ENCODE measurements at places on chromosomes 2 and 18. TPM values are rescaled to one million over a fixed set of nuclear protein-coding genes. Genes with fewer than 3 reads are reported as not detected.

DNA sequence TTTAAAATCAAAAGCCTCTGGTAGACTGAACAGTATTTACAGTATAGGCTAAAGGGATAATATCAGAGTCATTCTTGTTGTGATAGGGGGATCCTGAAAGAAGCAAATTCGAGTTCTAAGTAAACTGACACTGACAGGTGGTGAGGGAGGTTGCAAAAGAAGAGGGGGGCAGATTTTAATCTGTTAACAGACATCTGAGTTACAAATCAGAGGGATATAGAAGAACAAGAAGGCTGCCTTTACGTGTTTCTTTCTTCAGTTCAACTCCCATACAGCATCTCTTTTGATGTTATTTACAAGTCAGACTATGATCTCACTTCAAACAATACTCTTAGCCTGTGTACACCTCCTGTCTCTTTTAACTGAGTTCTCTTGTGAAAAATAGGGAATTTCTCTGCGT lies 16.3 kb upstream of the ITGA4 start:
- no peak for DNase-seq

DNA sequence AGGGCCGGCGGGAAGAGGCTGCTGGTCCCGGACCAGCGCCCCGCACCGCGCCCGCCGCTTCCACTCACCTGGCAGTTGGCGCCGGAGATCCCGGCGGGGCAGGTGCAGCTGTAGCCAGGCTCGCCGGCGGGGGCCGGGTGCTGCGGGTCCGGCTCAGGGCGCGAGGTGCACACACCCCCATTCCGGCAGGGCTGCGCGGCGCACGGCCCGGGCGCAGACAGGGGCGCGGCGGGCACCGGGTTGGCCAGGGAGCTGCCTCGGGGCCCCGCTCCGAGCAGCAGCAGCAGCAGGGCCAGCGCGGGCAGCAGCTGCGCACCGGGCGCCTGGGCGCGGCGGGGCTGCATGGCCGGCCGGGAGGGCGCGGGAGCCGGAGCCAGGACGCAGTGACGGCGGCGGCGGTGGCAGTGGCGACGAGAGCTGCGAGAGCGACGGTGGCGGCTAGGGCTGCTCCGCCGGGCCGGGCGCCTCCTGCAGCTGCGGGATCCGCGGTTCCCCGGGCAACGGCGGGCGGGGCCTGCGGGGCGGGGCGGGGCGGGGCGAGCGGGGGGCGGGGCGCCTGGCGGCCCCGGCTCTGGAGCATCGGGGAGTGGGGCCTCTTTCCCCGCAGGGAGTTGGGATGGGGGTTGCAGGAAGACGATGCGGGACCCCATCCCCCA lies at the start of gene DNER:
Gene DNER, minus strand, starts transcription at position 476 of the 656 bp plus-strand sequence. Its CDS starts 132 bp downstream, at position 344.
- DNase-seq = peak; percentile 11

- no peak for DNase-seq
Observed at GRCh38 chr2:187857826-187858225, 303.6 kb upstream of the TFPI start.

- DNase-seq = no peak
Observed at GRCh38 chr2:120224735-120225548, 1.7 kb upstream of the TMEM185B start.

- peak; percentile 54 for DNase-seq
Observed at GRCh38 chr2:217316743-217317142, 456.9 kb upstream of the TNP1 start.

DNA sequence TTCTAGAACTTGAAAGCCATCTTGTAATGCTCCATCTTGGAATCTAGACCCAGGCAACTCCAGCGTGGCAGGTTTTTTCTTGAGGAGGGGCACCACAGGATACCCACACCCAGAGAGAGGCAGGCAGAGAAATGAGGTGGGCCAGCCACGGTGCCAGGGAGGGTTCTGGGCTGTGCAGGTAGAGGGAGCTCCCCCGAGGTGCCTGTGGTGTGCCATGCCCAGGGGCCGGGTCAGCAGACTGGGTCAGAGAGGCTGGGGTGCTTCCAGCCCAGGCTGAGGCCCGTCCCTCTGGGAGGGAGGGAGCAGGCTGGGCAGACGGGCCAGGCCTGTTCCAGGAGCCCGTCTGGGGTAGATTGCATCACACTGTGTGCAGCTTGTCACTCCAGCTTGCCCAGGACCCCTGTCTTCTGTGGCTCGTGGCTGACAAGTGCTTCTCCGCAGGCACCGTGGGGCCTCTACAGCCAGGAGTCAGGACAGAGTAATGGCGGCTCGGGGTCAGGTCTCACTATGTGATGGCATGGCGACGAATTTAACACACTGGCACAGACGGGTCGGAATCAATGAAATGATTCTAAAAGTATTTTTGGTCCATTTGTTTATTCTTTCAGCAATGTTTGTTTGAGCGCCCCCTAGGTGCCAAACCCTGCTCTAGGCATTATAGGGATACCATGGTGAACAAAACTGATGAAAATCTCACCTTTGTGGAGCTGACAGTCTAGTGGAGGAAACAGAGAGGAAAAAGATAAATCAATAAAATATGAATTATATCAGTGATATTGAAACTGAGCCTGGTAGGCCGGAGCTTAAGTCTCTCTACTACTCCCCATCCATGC lies 144.0 kb downstream of the ACOXL start:
- no peak for DNase-seq

DNA sequence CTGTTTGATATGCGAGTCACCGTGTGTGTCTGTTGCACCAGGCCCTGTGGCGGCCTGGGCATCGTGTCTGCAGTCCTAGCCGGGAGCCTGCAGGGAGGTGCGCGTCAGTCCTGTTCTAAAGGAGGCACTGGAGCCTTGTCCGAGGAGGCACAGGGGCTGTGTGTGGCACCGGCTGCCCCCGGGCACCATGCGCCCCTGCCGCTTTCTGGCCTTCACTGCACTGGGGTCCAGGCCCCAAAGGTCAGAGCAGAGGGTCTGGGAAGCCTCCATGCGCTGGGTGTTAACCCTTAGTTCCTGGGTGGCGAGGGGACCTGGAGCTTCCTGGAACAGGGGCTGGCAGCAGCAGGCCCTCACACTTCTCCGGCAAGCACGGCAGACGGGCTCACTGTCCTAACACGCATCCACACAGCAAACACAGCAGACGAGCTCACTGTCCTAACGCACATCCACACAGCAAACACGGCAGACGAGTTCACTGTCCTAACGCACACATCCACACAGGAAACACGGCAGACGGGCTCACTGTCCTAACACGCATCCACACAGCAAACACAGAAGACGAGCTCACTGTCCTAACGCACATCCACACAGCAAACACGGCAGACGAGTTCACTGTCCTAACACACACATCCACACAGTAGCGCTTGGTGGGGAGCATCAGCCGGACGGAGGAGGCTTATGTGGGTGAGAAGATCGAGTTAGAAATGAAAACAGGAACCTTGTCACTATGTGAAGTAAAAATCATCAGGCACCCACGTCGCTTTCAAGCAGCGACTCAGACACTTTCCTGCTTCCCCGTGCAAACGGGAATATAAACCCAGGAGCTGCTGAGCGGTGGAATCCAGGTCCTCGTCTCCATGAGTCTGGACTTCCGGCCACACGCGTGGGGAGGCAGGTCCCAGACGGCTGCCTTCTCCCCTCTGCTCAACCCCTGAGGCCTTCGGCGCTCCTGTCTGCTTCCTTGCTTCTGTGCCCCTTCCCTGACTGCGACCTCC lies 65.3 kb downstream of the TPO start:
- no peak for DNase-seq

DNA sequence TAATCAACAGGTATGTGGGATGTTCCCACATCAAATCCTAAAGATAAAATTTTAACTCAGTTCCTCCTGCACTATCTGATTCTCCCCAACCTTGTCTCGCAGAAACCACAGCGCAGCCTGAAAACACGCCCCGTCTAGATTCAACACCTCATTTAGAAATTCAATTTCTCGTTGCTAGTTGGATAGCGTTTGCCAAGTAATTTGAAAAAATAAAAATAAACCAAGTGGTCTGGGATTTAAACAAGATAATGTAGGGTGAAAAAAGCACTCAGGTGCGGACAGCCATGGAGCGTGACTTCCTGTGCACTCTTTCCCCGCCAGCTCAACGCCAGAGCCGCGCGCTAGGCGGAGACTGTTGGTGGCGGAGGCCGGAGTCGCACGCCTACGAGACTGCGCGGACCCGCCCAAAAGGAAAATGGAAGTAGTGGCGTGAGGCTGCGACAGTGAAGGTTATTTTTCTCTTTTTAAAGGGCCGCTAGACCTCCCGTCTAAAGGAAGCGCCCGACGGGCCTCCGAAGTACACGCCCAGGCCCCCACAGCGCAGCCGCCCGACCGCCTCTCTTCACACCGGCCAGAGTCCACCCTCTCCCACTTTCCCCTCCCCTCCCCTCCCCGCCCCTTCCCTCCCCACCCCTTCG lies 615 bp upstream of the CCNT2 start:
- DNase-seq = peak; percentile 92

- DNase-seq = no peak
Observed at GRCh38 chr2:230861552-230862255, 3.0 kb upstream of the ITM2C start.

- DNase-seq = no peak
Observed at GRCh38 chr2:162261032-162261945, 18.0 kb upstream of the FAP start.

DNA sequence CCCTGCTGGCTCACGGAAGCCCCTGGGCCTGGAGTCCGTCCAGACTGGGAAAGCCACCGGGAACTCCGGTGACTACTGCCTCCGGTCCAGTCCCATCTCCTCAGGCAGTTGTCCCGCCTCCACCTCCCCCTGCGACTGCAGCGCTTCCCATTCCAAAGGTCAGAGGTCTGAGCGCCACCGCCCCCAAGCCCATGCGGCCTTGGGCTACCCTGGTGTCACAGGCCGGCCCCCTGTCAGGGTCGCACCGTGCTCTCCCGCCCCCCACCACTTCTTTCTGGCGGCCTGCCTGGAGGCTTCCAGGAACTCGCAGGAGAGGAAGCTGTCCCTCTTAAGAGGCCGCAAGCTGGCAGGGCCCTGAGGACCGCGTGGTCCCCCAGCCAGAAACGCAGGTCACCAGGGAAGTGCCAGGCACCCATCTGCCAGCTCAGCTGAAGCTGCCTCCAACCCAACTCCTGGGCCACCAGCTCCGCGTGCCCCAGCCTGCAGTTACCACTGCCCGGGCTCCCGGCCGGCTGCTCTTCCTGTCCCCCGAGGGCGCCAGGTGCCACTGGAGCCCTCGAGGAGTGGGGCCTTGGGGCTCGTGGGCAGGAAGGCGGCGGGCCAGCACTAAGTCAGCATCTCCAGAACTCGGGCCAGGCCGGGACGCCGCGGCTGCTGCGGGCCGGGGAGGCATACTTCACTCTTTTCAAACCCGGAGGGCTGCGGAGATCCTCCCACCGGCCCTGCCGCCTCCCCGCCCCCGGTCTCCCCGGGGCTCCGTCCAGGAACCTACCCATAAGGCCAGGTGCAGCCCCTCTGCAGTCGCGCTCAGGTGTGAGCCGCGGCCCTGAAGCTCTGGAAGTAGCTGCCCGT lies 83.3 kb upstream of the POMC start:
- DNase-seq = peak; percentile 55

GRCh38 chr18:77851802-77852201 lies 602.2 kb downstream of the GALR1 start:
- no peak for DNase-seq

DNA sequence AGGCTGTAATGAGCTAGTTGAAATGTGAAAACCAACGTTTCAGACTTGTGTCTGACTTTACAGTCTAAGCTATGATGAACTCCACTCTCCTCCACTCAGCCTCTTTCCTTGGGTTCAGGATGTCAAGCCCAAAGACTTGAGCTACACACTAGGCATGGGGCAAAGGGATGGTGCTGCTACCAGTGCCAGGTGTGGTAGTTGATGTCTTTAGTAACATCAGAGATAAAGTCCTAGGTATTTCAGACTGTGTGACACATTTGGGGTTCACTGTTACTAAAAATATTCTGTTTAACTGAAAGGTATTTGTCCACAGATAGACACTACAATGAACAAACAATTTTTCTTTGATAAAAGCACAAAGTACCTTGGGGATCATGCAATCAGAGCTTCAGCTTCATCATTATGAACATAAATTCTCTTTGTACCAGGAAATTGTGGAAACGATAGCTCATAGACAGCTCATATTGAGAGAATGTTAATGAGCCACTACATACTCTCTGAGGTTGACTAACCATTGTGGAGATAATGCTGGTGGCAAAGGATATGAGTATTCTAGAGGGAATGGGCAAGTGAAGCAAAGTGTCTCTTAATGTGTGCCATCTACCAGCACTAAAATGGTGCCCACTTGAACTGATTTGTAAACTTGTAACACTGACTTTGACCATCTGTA lies 253.7 kb upstream of the THUMPD2 start:
- no peak for DNase-seq

The CTDP1 gene
- polyA plus RNA-seq = 2.9 TPM

The SCYGR5 gene
- not detected for polyA plus RNA-seq

The TACR1 gene
- not detected for polyA plus RNA-seq

The TRIM43 gene
- polyA plus RNA-seq = not detected

The TEX44 gene
- polyA plus RNA-seq = not detected

All from naive B cell (primary cell).